ENCODE measurements at places on chromosomes 6 and 20.
A peak's percentile ranks its signal among the peaks of the same experiment; 100 is the strongest.

GRCh38 chr6:69866351-69866769, at the start of gene COL19A1:
Gene COL19A1, plus strand, starts transcription at chr6:69866556. Its CDS starts 13,012 bp downstream, at chr6:69879568.
- DNase-seq, result peak; percentile 43

DNA sequence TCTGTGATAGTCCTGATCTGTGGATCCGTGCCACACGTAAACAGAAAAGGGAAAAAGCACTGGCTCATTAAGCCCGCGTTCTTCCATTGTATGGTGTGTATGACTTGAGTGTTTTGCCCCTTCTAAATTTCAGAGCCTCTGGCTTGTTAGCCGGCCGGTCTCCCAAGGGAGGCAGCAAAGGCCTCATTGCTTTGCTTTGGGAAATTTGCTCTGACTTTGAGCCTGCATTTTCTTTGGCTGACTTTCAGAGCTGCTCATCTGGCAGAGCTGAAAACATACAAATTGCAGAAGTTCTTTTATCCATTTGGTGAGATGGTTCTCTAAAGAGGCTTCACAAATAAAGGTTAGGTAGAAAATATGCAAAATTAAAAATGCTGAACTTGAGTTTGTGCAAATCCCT, 123.0 kb downstream of the UTRN start:
- no peak for DNase-seq

GRCh38 chr6:7954477-7955200, 44.1 kb upstream of the TXNDC5 start:
- no peak for DNase-seq

GRCh38 chr6:80348263-80348662, 241.8 kb downstream of the BCKDHB start:
- no peak for DNase-seq

DNA sequence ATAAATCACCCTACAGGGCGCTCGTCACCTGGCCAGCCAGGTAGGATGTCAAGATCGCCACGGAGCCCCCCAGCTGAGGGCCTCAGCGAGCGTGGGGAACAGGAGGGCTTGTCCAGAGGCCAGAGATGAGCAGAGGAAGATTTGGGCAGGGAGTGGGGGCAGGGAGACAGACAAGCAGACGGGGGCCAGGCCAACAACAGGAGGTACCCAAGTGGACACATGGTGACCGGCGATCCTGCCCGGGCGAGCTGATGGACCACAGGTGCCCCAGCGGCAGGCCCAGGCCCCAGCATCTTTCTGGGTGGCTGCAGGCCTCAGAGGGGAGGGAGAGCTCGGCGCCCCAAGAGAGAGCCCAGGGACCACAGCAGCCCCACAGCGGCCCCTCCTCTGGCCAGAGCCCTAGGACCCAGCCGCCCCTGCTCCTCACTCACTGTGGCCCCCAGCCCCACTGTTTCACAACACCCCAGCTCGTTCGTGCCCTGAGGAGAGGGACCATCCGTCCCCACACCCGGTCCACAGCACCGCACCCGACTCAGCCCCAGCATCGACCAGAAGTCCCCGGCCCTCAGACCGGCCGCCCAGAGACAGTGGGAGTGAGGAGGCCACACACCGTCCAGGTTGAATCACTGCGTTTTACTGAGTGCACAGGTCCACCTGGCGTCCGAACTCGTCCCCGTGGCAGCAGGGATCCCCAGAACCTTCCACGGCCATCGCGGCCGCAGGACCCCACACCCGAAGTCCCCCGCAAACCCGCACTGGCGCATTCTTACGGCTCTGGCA, 38.6 kb upstream of the CHRNA4 start:
- no peak for DNase-seq
